ENCODE measurements at places on chromosomes 4 and X.

DNA sequence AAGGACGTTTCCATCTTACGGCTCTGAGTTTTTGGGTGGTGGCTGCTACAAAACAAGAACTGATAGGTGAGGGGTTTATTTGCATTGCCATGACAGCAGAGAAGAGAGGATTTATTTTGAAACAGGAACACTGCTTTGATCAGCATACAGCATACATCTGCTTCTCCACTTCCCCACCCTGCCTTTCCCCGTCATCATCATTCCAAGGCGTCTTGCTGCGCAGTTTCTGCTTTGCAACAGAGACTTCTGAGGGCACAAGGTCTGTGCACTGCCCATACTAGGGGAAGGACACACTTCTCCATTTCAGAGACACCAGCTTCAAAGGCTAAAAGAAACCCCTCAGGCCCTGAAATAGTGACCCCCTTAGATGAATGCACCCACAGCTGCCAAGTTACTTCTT is 19.1 kb downstream of the STARD8 start:
- no peak for DNase-seq

- DNase-seq = no peak
These were observed 84.8 kb upstream of the C1QTNF7 start for GRCh38 chr4:15343000-15343399.

DNA sequence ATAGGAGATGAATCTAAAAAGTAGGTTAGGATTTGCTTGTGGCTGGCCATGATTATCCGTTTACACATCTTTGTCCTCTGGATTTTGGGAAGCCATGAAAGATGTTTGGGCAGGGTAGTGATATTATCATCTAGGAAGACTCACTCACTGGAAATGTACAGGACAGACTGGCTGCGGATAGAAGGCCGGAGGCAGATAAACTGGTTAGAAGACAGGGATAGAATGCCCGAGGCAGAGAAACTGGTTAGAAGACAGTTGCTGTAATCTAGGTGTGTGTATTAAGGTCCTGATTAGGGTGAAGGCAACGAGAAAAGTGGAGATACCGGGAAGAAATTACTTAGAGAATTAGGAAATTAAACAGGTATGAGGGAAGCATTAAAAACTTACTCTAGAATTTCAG is 68.8 kb downstream of the SPRY1 start:
- no peak for DNase-seq

DNA sequence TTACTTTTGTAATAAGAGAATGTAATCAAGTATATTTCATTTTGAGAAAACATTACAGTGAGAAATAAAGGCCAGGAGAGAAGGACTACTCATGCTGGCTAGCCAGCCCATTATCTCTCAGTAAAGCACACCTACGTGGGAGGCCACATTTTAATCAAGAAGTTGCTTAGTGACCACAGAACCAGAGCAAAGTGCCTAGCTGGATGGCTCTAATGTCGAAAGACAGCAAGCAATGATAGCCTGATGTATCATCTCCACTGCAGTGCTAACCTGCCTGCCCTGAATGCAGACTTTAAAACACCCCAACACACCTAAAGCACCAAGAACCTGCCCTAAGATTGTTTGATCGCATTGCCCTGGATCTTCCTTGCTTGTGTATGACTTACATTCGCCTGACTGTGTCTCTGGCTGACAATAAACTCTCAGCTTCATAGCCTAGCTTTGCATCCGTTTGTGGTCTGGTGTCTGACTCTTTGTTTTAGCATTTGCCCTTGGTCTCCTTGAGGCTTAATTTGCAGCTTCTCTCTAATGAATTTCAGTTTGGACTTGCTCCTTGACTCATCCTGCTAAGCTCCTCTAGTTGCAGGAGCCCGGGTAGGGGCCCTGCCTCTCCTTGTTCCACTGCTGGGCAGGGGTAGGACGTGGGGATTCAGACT is 31.4 kb upstream of the SOWAHD start:
- DNase-seq = no peak

- no peak for DNase-seq
These were observed 133.0 kb upstream of the HTR2C start for GRCh38 chrX:114450911-114451310.

GRCh38 chr4:152939621-152940020 is 3.5 kb downstream of the FHDC1 start:
- DNase-seq = no peak

DNA sequence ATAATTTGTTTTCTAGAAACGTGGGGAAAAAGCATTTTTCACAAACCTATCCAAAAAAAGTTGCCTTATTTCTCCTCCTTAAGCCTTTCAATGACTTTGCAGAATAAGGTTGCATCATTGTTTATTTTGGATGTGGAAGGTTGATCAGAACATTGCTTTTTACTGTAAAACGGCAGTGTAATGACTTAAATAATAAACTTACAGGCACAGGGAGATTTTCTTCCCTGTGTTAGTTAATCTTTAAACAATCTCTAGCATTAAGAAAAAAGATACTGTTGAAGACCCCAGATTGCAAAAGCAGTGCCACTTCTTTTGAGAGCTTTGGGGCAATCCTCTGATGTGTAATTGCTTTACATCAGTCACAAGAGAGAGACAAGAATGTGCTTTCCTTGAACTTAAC is 153.4 kb downstream of the ARX start:
- no peak for DNase-seq

DNA sequence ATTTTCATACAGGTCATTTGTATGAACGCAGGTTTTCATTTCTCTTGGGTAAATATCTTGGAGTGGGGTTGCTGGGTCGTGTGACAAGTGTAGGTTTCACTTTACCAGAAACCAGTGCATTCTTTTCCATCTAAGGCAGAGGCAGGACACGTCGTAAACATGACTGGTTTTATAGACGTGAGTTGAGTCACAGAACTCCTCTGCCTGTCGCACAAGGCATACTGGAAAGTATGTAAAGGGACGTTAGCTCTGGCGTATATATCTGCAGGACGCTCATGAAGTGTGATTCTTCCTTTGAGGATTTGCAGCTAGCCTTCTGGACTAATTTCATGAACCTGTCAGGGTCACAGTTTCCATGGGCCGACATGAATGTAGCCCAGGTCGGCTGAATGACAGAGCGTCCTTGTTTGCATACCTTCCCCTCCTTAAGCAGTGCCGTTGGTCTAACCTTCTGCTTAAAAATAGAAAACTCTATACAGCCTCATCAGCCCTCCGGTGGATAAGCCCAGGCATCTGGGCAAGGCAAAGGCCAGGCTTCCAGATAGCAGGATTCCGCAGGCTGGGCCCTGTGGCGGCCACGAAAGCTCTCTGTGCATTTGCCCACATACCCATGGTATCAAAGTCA is 106.0 kb downstream of the GPR143 start:
- no peak for DNase-seq

DNA sequence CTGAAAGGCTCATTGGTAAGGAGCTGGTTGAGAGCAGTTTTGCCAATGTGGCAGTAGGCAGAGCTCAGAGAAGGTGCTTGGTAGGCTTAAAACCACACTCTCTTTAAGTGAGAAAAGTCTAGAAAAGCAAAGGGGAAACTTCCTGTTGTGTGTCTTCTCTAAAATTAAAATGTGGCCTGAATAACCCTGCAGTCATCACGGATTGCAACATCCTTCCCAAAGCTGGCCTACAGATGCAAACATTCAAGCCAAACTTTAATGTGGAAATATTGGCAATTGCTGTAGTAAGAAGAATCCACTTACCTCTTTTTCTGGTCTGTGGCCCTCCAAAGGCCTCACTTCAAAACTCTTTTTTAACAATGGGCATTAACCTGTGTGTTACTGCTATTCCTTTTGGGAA is 348.5 kb downstream of the OPHN1 start:
- no peak for DNase-seq

DNA sequence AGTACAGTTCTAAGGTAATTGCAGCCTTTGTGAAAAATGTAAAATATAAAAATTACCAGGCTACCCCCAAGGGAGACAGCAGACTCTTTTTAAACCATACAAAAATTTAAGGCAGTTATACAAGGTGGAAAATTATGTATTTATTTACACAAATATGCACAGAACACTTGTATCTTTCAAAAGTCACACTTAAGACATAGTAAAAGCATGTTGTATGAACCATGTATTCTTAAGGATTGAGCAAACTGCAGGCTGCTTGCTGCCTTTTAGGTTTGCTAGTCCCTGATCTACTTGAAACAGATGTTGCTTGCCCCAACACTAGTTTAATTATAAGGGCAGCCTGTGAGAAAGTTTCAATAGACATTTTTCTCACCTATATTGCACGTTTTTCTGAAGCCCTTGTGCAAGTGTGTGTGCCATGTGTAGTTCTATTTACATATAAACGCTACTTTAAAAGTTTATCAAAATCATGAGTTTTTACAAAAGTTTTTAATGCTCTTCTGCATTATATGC is 72.8 kb downstream of the PRSS12 start:
- DNase-seq = peak; percentile 45

- DNase-seq = no peak
These were observed 425.8 kb downstream of the PACRGL start for GRCh38 chr4:21126014-21126512.

Data from hematopoietic multipotent progenitor cell treated with erythropoietin and hydrocortisone succinate and interleukin-3 and kit ligand, for 8 days (in vitro differentiated cells).